ENCODE measurements at places on chromosomes 12 and 14. TPM values are rescaled to one million over a fixed set of nuclear protein-coding genes. Genes with fewer than 3 reads are reported as not detected.

Gene ESR2
- 2.2 TPM for total RNA-seq

Gene SMCO2
- not detected for total RNA-seq

DNA sequence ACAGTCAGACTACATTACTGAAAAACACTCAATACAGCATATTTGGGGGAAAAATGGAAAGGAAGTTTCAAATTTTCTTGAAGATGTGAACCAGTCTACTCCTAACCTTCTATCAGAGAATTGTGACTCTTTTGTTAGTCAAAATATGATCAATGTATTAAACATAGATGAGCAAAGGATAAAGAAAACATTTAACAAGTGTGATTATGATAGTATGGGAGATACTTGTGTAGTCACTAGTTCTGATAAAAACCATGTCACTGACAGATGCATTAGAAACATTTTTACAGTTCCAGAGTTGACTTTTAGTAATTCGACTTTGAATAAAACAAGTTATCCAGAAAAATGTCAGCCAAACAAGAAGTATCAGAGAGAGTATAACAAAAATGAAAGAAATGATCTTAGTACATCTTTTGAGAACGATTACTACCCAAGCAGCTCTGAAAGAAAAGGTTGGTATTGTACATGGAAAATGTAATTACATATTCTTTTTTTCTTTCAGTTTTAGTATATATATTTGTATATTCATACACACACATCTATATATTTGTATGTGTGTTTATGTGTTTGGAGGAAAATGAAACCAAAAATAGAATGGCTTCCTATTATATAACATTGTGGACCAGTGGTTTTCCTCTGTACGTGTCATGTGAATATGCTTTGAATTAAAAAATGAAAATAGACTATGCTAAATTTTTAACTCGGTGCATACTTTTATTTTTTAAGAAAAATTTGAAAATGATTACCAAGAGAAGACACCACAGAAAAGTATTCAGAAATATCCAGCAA, 63.3 kb upstream of the ABCD2 start:
- H3K27ac ChIP-seq: no peak overlapping the region
- H3K4me3 ChIP-seq: no peak overlapping the region

DNA sequence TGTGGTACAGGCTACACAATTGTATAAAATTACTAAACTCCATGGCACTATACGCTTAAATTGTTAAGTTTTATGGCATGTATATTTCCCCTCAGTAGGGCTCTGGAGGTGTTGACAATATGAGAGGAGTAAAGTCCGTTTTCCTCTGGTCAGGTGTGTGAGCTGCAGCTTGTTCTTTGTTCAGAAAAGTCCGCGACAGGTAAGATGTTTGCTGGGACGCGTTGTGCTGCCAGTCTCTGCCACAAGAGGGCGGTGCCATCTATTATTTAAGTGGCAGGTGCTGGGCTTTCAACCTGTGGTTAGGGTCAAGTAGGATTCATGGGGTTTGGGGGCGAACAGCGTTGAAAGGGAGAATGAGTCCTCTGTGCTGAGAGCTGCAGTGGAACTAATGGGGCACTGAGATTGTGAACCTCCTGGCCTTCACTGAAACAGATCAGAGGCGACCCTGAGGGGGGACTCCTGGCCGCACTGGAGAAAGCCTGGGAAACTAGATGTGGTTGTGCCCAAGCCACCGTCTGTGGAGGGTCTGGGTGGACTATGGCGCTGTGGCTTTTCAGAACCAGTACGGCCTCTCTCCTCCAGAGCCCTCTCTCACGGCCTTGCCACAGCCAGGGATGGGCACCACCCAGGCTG, 179.0 kb downstream of the SLC15A4 start:
- no peak for DNase-seq
- H3K27ac ChIP-seq: no peak overlapping the region
- H3K4me1 ChIP-seq: no peaks in the 10 kb centered on the region
- H3K27me3 ChIP-seq: no peaks in the 10 kb centered on the region
- no peak overlapping the region for H3K4me3 ChIP-seq

DNA sequence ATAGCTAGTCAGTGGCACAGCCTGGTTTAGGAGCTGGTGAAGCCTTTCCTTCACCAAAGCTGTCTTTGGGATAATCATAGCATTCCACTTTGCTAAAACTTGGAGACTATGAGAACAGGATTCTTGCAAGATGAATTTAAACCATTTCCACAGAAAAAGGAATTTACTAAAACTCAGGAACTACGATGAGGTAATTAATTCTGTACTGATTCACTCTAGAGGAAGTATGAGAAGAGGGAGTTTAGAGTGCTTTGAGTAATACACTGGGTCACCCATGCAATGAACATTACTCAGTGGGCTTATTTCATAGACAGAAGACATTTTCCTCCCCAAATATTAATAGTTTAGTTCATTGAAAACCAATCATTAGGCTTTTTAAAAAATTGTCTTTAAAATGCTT, 73.0 kb downstream of the RMST start:
- H3K27me3 ChIP-seq: no peaks in the 10 kb centered on the region
- H3K36me3 ChIP-seq: no peaks in the 10 kb centered on the region
- DNase-seq: no peak
- no peak overlapping the region for H3K4me3 ChIP-seq

DNA sequence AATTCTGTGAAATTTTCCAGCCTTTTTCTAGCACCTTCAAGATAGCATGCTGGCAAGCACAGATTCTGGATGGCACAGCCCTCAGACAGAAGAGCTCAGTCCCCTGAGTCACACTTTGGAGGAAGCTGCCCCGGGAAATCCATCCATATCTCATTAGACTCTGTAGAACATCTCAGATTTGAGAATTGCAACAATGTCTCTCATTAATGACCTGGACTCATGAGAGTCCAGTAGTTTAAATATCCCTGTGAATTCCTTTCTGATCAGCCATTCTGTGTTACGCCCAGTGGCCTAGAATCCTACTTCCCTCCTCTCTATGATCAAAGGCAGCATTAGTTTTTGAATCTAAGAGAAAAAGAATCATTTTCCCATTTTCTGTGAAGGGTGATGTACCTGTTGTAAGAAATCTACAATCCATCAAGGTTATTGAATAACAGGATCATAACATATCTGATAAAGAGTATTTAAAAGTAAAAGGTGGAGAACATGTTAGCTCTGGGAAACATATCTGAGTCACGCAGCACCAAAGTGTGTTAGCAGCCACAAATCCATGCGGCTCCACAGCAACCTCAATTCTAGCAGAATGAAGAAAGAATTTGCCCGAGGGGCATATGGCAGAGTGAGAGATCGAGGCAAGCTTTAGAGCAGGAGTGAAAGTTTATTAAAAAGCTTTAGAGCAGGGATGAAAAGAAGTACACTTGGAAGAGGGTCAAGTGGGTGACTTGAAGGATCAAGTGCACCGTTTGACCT, 855.6 kb upstream of the TMEM132C start:
- no peaks in the 10 kb centered on the region for H3K36me3 ChIP-seq
- no peaks in the 10 kb centered on the region for H3K4me1 ChIP-seq
- H3K27me3 ChIP-seq: no peaks in the 10 kb centered on the region

DNA sequence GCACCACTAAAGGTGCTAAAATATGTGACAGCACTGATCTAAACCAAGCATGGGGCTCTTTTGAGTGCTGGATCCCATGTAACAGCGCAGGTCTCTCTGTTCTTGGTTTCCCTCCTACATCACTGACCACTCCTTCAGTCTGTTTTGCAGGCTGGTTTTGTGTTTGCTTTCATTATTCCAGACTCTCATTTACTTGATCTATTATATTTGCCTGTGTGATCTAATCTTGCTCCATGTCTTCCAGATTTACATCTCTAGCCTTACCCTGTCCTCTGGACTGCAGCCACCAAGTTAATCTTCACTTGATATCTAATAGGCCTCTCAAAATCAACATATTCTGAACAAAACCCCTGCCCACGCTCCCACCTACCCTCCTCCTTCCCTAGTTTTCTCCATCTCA, 8.6 kb downstream of the GLIPR1 start:
- H3K36me3 ChIP-seq: no peaks in the 10 kb centered on the region
- no peak overlapping the region for H3K4me3 ChIP-seq
- H3K4me1 ChIP-seq: no peaks in the 10 kb centered on the region

Gene PROX2
- not detected for total RNA-seq

DNA sequence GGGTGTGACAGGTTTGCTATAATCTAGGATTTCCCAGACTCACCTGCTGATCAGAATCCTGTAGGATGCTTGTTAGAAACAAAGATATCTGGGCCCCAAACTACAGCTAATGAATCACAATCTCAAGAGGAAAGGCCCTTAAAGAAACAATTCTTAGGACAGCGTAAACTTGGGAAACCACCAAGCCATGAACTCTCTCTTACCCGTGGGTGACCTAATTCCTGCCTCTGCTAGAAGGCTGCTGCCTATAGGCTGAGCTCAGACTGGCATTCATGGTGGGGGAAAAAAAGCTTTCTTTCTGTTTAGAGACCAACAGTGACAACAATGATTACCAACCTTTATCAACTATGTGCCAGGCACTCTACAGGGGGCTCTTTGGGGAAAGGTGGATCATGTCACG, 213.9 kb upstream of the FKBP4 start:
- no peaks in the 10 kb centered on the region for H3K27me3 ChIP-seq
- H3K27ac ChIP-seq: no peak overlapping the region
- H3K36me3 ChIP-seq: no peaks in the 10 kb centered on the region
- H3K4me1 ChIP-seq: peaks cover 3% of the 10 kb centered on the region

Gene CD9
- total RNA-seq: 91.1 TPM

- no peak for DNase-seq
- no peak overlapping the region for H3K4me3 ChIP-seq
- no peaks in the 10 kb centered on the region for H3K36me3 ChIP-seq
- H3K4me1 ChIP-seq: no peaks in the 10 kb centered on the region
- no peaks in the 10 kb centered on the region for H3K27me3 ChIP-seq
Measured at GRCh38 chr14:72907886-72908285, 14.0 kb upstream of the DPF3 start.

DNA sequence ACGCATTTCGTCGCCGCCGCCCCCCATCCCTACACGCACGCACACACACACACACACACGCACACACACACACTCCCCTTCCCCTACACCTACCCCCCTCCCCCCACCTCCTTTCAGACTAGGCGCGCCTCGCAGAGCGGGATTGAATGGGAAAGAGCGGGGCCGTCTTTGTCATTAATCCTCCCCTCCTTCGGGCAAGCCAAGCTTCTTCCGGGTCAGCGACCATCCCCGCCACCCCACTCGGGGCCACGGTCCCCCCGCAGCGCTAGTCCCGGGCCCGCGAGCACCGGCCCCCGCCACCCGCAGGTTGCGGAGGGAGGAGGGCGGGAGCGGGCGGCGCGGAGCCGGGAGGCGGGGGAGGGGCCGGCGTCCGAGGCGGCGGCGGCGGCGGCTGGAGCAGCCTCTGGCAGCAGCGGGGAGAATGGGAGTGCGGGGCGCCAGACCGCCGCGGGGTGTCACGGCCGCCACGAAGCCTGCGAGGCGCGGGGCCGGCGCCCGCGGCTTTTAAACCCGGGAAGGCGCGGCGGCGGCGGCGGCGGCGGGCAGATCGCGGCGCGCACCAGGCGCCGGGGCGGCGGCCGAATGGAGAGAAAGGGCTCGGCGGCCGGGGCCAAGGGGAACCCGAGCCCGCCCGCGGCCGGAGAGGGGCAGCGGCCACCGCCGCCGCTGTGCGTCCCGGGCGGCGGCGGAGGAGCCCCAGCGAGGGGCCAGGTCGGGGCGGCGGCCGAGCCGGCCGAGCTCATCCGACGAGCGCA, at the start of gene TTC9:
Gene TTC9 (plus strand): TSS at position 369 of the 755 bp plus-strand sequence. CDS start 214 bp downstream, at position 583.
- no peak for DNase-seq
- peak within 1 kb of the TSS; percentile 69 for H3K27ac ChIP-seq
- peak within 1 kb of the TSS; percentile 56 for H3K4me3 ChIP-seq
- H3K27me3 ChIP-seq: no peaks in the 10 kb centered on the region

DNA sequence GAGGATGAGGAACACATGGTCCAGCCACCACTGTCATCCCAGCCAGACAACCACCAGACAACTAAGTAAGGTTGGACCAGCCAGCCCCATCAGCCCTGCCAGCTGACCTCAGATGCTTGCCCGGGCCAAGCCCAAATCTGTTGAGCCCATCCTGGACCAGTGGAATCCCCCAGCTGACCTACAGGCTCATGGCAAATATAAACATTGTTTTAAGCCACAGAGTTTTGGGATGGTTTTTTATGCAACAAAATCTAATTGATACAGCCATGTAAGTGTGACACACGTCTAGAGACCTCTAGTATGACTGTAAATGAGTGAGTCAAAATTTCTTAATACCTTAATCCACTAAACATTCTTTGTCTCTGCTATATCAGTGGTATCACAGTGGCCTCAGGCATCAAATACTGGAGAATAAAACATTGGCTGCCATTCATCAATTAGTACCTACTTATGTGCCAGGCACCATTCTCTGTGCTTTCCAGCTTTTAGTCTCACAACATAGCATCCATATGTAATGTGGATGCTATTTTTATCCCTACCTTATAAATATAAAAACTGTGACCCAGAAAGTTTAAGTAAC, 24.2 kb upstream of the NT5DC3 start:
- no peaks in the 10 kb centered on the region for H3K36me3 ChIP-seq
- H3K4me3 ChIP-seq: no peak overlapping the region
- H3K27ac ChIP-seq: no peak overlapping the region
- no peaks in the 10 kb centered on the region for H3K27me3 ChIP-seq

DNA sequence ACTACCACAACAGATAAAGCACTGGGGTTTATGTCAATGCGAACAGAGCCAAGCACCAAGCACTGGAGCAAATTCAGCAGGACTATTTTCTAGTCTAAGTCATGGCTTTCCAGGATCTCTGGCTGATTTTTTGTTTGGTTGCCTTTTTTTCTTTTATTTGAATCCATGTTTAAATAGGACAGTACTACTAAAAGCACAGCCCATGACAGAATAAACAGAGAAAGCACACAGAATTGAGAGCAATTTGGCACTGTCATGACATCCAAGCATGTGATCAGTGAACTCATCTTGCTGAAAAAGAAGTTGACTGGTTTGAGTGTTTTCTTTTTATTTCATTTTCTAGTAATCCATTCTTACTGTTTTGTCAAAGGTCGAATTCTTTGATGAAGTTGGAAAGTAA, 23.1 kb upstream of the RERG start:
- H3K27ac ChIP-seq: no peak overlapping the region
- no peaks in the 10 kb centered on the region for H3K4me1 ChIP-seq
- DNase-seq: no peak

Gene RD3L
- not detected for total RNA-seq

DNA sequence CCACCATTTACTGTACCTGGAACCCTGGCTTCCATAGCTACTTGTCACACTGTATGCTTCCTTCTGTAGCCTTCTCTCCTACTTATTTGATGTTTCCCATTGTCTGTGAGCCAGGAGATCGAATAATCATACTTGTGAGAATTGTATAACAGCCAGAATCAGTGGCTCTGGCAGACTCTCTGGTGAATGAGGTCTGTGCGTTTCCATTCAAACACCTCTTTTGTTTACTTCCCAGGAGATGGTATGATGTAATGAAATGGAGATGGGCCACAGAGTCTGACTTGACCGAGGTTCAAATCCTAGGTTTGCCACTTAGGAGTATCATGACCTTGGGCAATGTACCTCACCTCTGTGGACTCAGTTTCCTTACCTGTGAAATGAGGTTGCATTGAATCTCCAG, 35.7 kb upstream of the CLMN start:
- no peaks in the 10 kb centered on the region for H3K36me3 ChIP-seq
- H3K27me3 ChIP-seq: no peaks in the 10 kb centered on the region
- no peaks in the 10 kb centered on the region for H3K4me1 ChIP-seq

Gene FAM186B
- total RNA-seq: 0.98 TPM

GRCh38 chr12:131133015-131133905, 179.6 kb downstream of the ADGRD1 start:
- H3K4me3 ChIP-seq: no peak overlapping the region
- DNase-seq: no peak
- peaks cover 1% of the 10 kb centered on the region for H3K27me3 ChIP-seq
- peaks cover 5% of the 10 kb centered on the region for H3K4me1 ChIP-seq
- no peak overlapping the region for H3K27ac ChIP-seq

- H3K36me3 ChIP-seq: no peaks in the 10 kb centered on the region
- H3K4me1 ChIP-seq: no peaks in the 10 kb centered on the region
- H3K27ac ChIP-seq: no peak overlapping the region
- no peaks in the 10 kb centered on the region for H3K27me3 ChIP-seq
- no peak for DNase-seq
Measured at GRCh38 chr14:73176685-73177084, 40.4 kb downstream of the PSEN1 start.

Gene GARIN6
- not detected for total RNA-seq

Gene SIX4
- 16.7 TPM for total RNA-seq

Gene SPTLC2
- total RNA-seq: 47.2 TPM

Data from breast epithelium (tissue), 4 donors.